HCEC 1CT (cell line): ENCODE measurements at places on chromosomes 16 and 17.

- DNase-seq = peak; percentile 97
Measured at GRCh38 chr17:19448341-19449268, 37.6 kb downstream of the RNF112 start.

DNA sequence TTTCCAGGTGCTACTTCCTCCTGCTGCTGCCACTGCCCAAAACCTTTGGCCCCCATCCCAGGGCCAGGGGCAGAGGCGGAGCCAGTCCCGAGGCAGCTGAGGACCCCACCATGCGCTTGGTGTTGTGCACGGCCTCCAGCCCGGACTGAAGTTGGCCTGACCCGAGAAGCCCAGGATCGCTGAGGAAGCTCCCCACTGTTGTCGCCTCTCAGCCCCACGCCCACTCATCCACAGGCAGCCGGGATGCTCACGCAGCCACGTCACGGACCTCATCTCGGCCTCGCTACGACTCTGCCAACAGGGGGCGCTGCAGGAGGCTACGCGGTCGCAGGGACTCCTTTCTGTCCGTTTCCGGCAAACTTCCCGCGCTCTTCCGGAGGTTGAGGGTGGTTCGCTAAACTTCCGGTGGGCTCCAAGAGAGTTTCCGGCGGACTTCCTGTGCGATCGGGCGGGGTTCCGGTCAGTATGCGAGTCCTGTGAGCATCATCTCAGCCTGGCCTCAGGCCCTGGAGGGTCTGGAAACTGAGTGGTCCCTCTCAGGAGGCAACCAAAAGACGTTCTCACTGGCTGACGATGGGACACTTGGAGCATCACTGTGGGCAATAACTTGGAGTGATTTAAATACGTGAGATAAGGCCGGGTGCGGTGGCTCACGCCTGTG, 12.4 kb downstream of the ZG16B start:
- DNase-seq = no peak

DNA sequence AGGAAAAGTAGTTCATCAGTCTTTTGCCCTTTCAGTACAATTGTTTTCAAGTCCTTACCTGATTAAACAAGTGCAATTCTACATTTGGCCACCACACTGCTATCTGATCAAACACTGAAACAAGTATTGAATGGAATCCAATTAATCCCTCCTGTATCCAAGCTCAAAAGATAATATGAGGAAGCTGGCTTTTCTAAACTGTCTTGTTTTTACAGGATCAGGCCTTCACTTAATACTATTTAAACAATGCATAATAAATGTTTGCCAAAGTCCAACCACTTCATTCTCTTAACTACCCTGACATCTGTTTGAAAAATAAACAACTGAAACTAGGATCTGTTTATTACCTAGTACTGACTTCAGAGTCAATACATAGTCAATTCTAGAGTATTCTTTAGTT, 131.6 kb downstream of the MRTFB start:
- peak; percentile 16 for DNase-seq

DNA sequence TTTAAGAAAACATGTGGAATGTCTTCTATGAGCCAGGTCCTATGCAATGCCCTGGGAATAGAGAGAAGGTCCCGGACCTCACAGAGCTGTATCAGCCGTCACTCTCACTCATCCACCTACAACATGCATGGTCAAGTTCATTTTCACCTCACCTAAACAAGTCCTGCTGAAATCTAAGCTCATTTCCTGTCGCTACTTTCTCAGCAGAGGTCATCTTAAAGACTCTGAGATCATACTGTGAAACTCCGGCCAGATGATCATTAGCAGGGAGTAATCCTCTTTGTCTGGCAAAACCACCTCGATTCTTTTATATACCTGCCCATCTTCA, 66.2 kb upstream of the LYRM9 start:
- no peak for DNase-seq
